ENCODE measurements at places on chromosomes 2 and 18.

DNA sequence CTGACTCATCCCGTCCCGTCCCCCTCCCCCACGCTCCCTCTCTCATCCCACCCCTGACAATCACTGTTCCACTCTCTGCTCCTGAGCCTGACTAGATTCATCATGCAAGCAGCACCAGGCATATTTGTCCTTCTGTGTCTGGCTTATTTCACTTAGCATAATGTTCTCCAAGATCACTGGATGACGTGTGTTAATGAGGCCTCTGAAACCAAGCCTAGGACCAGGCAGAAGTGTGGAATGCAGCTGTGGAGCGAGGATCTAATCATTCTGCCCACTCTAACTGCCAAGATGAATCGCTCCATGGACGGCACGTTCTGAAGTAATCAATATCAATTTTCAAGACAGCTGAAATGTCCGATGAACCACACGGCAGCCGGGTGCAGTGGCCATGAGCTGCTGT is 122.4 kb upstream of the ZNF236 start:
- DNase-seq: no peak

DNA sequence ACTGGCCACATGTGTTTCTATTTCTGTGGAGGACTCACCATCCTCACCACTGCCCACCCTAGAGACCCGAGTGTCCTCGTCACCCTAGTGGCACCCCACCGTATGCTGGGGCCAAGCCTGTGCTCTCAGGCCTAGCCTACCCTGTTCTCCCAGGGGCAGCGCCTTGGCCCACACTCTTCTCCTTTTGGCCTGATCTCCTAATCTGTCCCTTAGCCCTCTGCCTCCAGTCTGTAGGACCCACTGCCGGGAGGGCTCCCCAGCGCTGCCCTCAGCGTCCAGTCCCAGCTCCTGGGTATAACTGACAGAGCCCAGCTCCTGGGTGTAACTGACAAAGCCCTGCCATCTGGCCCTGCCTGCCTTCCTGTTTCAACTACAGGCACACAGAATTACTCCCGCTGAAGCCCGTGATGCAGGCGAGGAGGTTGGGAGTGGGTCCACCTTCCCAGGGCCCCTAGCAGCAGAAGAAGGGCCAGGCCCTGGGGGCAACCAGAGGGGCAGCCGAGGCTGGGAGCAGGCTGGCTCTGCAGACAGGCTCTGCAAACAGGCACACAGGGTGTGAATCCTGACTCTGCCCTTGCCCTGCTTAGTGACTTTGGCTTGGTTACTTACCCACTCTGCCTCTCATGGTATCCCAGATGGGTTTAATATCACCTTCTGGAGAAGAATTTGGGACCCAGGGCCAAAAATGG is 25.6 kb upstream of the PTMA start:
- DNase-seq: no peak

DNA sequence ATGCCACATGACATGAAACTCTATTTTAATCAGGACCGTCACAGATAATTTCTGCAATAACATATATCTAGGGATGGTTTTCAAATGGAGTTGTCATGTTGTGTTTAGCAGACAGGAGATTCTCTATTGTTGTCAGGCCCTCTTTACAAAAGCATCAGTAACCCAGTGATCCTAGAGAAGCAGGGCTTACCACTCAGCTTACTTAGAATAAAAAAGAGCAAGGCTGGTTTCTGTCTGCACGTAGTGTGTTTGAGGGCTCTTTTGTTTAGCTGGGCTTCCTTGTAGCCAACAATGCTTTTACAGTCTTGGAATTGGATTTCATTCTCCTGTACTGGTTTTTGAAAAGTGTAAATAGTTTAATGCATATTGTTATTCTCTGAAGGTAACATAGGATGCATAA is 210.5 kb upstream of the NRP2 start:
- no peak for DNase-seq

- DNase-seq: no peak
Observed at GRCh38 chr18:75162467-75162866, 46.5 kb downstream of the PTGR3 start.

GRCh38 chr2:65142515-65142914 is 12.6 kb upstream of the RAB1A start:
- DNase-seq: no peak

DNA sequence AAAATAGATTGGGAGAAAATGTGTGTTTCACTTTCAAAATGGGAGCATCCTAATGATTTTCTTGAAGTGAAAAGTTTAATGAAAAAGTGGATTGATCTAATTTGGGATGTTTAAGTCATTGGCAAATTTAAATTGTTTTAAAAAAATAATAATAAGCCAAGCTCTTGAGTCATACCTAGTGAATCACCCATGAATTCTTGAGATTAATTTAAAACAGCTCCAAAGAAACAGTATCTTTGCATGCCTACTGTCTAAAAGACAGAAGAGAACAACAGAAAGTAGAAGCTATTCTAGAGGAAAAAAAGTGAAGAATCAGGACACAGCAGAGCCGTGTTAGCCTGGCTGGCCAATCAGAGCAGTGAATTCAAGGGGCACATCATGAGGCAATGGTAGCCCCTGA is 7.7 kb downstream of the ACVR1C start:
- no peak for DNase-seq

- no peak for DNase-seq
Observed at GRCh38 chr2:45974762-45975408, 322.3 kb upstream of the EPAS1 start.

- DNase-seq: no peak
Observed at GRCh38 chr2:27690052-27690451, 26.4 kb downstream of the SLC4A1AP start.

- no peak for DNase-seq
Observed at GRCh38 chr2:61689568-61689967, 151.4 kb upstream of the XPO1 start.

GRCh38 chr2:15800495-15801329 is 139.6 kb upstream of the MYCN start:
- DNase-seq: no peak

- DNase-seq: no peak
Observed at GRCh38 chr2:164485541-164485940, 135.7 kb downstream of the GRB14 start.

DNA sequence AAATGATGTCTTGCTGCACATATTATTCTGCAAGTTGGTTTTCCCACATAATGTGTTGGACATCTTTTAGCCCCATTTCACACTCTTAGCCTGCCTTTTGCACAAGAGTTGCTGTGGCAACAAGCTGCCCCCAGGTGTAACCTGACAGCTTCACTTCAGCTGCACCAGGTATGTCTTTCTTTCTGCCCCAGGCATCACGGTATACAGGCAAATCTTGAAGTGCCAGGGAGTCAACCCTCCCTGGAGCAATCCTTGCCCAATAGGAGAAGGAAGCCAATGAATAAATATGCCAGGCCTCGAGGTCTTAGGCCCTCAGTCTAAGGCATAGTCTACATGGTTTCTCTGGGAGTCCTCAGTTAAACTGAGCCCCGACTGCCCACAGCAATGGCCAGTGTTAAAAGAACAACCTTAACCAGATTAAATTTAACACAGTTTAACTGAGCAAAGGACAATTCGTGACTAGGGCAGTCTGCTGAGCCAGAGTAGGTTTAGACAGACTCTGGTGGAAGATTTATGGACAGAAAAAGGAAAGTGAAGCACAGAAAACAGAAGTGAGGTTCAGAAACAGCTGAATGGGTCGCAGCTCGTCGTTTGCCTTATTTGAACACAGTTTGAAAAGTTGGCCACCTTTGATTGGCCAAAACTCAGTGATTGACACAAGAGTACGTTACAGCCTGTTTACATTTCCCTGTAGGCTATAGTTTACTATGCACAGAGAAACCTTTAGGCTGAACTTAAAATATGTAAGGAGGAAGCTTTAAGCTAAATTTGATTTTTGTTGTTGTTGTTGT is 32.0 kb upstream of the C1QL2 start:
- no peak for DNase-seq

GRCh38 chr2:241071677-241072111 is 30.4 kb downstream of the MTERF4 start:
- no peak for DNase-seq

DNA sequence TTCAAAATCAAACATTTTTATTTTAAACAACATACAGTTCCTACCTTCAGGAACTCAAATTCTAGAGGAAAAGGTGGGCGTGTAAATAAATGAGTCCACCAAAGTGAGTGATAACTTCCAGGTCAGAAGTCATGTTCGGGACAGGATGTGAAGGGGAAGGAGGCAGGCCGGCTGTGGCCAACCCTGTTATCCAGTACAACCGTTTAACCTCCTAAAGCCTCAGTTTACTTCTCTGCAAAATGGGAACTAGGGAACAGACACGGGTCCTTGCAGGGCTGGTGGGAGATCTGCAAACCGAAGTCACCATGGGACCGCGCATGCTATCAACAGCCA is 373 bp downstream of the EIPR1 start:
- no peak for DNase-seq

DNA sequence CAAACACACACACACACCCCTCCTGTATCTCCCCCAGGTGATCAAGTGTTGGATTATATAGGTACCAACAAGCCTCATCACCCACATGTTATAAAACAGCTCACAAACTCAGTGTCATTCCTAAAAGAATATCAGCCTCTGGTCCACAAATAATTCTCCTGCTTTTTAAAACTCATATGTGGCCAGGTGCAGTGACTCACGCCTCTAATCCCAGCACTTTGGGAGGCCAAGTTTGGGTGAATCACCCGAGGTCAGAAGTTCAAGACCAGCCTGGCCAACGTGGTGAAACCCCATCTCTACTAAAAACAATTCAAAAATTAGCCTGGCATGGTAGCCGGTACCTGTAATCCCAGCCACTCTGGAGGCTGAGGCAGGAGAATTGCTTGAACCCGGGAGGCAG is 87.8 kb downstream of the LRATD1 start:
- no peak for DNase-seq

- DNase-seq: no peak
Observed at GRCh38 chr2:199302851-199303250, 154.9 kb downstream of the SATB2 start.

GRCh38 chr18:64322189-64322588 is 173.3 kb upstream of the LINC00305 start:
- no peak for DNase-seq

DNA sequence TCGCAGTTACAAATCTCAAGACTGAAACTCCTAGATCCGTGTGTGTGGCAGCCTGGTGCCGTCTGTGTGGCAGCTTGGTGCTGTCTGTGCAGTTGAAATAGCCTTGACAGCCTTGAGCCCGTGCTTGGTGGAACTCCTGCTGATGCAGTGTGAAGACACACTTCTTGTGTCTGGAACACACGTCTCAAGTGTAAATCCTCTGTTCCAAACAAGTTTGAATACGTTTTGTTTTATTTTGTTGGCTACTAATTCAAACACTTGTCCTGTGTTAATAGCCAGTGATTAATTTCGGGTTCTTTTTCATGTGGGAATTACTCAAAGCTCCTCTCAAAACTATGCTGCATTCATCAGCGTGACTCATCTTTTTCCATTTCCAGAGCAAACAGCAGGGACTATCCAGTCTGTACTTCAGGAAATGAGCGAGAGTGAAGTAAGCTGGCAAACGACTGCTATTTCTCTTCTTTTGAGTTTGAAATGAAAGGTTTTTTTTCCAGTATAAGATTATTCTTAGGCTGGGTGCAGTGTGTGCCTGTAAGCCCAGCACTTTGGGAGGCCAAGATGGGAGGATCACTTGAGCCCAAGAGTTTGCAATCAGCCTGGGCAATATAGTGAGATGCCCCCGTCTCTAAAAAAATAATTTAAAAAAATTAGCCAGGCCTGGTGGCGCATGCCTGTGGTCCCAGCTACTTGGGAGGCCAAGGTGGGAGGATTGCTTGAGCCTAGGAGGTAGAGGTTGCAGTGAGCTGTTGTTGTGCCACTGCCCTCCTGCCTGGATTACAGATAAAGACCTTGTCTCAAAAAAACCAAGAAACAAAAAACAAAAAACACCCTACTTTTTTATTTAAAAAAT is 152.9 kb downstream of the SPP2 start:
- no peak for DNase-seq

DNA sequence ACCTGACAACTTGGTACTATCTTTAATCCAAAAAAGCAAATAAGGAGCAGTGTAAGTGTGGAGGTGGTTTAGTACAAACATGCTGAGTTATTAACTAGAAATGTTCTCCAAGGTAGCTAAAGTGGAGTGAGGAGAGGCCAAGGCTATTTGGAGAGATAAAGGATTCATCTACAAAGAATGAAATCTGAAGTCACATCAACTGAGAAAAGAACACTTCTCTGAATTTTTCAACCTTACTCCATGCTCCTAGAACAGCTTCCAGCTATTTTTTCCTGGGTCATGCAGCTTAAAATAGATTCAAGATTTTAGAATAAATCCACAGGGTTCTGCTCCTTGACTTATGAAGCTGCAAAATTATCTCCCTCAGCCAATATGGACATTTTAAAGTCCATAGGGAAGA is 18.7 kb downstream of the IMMT start:
- no peak for DNase-seq

- no peak for DNase-seq
Observed at GRCh38 chr18:32582455-32582854, 111.8 kb upstream of the GAREM1 start.

DNA sequence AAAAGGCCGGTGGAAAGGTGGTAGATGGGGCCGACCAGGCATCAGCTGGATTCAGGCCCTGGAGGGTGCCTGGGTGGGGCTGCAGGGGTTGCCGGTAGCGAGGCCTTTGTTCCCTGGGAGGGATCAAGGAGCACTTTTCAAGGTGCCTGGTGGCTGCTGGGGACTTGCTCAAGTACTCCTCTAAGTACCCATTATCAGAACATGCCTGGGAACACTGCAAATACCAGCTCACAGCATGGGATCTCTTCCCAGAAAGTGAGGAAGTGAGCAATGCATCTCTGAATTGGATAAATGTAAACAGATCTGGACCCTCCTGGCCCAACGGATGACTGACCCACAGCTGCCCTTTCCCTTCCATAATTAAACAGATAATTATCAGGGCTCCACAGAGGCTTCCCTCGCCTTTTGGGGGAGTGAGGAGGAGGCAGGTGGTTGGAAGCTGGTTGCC is 210.5 kb downstream of the SH3RF3 start:
- no peak for DNase-seq

GRCh38 chr2:60485550-60485949 is 67.9 kb downstream of the BCL11A start:
- DNase-seq: no peak

DNA sequence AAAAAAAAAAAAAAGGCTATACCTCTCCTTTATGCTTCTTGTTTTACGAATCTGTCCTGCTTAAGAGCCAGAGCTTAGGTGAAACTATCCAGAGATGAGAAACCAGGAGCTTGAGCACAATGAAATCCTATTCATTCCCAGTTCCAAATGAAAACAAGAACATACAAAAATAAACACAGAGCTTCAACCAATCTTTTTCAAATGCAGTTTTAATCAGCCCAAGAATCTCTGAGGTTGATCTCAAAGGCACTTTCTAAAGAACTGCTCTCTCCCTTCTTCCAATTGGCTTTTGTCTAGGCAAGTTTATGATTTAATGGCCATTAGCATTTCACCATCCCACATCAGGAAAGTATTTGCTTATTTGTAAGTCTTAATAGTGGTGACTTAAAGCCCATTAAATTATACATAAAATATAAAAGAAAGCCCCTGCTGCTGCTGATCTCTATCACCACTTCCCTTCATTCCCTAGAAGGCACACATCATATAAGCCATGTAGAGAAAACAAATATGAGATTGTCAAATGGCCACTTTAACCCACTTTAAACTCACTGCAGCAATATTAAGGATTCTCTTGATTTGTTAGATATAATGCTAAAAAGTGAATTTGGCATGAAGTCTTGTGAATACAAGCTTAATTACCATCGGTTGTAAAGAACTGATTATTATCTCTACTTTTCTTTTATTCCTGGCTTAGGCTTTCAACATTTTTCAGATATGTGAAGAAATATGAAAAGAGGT is 29.3 kb upstream of the SCN9A start:
- no peak for DNase-seq

GRCh38 chr2:74053959-74054715 is 69.4 kb downstream of the TET3 start:
- no peak for DNase-seq

GRCh38 chr2:79189465-79189864 is 29.9 kb upstream of the REG3A start:
- DNase-seq: no peak
